Brain (organoid and tissue), 16 donors: ENCODE measurements at places on chromosomes 12 and 14.

- no peak for DNase-seq
These were observed 23.7 kb downstream of the NINJ2 start for GRCh38 chr12:639566-639965.

DNA sequence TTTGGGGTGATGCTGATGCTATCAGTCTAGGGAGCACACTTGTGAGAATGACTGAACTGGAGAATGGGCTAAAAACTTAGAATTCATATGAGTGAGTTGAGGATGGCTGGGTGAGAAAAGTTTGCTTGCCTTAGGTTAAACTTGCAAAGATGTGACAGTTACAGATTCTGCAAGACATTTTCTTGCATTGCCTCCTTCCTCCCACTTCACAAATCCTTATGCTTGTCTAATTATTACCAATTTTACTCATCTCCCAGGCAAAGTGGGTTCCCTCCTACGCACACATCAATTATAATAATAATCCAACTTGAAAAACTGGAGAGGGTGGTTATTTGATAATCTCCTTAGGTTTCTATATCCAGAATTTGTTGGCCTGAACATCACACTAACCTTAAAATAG is 50.9 kb downstream of the ATP2B1 start:
- no peak for DNase-seq

GRCh38 chr12:22396735-22397134 is 62.2 kb upstream of the ST8SIA1 start:
- DNase-seq = no peak

GRCh38 chr12:122651520-122652224 is 51.5 kb downstream of the HCAR2 start:
- DNase-seq = no peak

GRCh38 chr12:65500091-65500900 is 221.8 kb downstream of the MSRB3 start:
- DNase-seq = no peak

- DNase-seq = no peak
These were observed 70.5 kb downstream of the TMX1 start for GRCh38 chr14:51310505-51310944.

- DNase-seq = no peak
These were observed 412.3 kb downstream of the RAD51B start for GRCh38 chr14:68231898-68232297.

DNA sequence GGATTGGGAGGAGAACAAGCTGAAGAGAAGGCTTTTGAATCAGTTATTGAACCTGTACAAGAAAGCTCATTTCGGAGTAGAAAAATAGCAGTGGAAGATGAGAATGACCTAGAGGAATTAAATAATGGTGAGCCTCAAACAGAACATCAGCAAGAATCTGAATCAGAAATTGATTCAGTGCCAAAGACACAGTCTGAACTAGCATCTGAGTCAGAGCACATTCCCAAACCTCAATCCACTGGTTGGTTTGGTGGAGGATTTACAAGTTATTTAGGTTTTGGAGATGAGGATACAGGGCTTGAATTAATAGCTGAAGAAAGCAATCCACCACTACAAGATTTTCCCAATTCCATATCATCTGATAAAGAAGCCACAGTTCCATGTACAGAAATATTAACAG is 13.5 kb downstream of the MIA2 start:
- no peak for DNase-seq

GRCh38 chr12:52147367-52147963 is 44.3 kb downstream of the KRT80 start:
- no peak for DNase-seq

GRCh38 chr12:66693901-66694513 is 15.1 kb upstream of the GRIP1 start:
- DNase-seq = peak; percentile 93

DNA sequence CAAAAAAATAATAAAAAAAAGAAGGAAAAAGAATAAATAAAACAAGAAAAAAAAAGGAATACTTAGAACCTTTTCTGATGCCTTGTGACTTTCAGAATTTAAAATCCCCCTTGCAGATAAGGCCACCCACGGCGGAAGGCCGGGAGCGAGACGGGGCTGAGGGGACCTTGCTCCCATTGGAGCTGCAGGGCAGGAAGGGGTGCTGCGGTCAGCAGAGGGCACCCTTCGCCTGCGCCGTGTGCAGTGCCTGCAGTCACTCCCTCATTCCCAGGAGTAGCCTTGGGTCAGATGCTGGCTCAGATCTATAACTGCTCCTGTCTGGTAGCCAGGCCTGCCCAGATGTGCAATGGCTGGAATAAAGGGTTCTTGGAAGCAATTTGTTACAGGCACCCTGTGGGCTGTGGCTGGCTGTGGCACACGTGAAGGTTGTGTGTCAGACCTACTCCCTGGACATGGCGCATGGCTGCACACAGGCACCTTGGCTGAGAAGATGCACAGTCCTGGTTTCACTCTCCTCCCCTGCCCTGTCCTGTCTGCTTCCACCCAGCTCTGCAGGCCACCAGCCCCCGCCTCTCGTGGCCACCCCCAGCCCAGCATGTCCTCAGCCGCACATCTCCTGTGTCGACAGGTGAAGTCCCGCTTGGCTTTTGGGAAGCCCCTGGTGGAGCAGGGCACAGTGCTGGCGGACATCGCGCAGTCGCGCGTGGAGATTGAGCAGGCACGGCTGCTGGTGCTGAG is 13.4 kb upstream of the ALDH2 start:
- DNase-seq = no peak

GRCh38 chr12:31236998-31237637 is 88.8 kb downstream of the SINHCAF start:
- DNase-seq = no peak

DNA sequence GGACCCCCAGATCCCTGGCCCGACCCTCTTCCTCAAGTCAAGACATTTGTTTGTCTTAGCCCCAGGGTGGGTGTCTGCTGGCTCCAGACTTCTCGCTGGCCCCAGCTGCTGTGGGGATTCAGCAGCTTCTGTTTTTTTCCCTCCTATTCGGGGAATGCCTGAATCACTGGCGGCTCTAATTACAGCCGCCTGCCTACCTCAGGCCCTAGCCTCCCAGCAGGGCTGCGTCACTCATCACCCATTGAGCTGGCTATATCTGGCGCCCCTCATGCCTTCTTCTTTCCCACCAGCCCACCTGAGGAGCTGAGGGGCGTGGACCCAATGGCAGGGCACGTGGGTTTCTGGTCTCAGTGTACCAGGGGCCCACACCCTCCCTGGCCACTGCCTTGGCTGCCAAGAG is 10.1 kb downstream of the KRT80 start:
- peak; percentile 15 for DNase-seq
